ENCODE measurements at places on chromosomes 1 and 21.

GRCh38 chr21:41897700-41898099 is 18.6 kb upstream of the PRDM15 start:
- no peak for DNase-seq

- no peak for DNase-seq
Measured at GRCh38 chr21:31195334-31196015, 148.6 kb downstream of the TIAM1 start.

DNA sequence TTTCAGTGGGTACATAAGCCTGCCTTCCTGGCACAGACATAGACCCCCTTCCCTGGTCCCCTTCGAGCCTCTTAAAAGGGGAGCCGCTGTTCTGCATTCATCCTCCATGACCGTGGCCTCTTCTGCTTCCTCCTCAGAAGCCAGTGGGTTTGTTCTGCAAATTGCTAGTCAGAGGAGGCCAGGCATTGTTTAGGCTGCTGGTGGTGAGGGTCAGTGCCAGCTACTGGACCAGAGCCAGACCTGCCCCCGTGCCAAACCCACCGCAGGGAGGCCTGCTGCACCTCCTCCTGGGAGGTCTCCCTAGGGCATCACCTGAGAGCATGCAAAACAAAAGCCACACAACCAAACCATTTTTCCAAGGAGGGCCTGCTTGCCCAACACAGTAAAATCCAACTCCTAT is 178.4 kb downstream of the MIS18A start:
- DNase-seq = no peak

GRCh38 chr1:204085876-204086275 is 13.0 kb downstream of the SOX13 start:
- no peak for DNase-seq

GRCh38 chr21:45129189-45129923 is 55.0 kb downstream of the ADARB1 start:
- DNase-seq = no peak

GRCh38 chr1:11198257-11198656 is 9.1 kb downstream of the ANGPTL7 start:
- DNase-seq = no peak

DNA sequence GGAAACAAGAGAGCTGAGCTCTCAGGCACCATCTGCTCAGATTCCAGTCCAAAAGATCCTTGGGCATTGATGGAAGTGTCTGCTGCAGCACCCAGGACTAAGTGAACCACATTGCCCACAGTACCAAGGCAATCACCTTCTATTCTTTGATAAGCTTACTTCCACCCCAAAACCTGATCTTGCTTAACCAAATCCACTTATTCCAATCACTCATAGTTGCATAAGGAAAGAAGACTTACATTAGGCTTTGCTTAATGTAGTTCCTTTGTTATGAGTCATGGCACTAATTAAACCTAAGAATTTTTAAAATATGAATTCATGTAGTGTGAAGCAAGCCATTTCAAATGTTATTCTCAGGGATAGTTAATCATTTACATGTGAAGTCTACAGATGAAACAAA is 84.5 kb downstream of the UCHL5 start:
- DNase-seq = no peak

GRCh38 chr1:155123801-155124200 is 3.9 kb upstream of the EFNA1 start:
- DNase-seq = no peak

DNA sequence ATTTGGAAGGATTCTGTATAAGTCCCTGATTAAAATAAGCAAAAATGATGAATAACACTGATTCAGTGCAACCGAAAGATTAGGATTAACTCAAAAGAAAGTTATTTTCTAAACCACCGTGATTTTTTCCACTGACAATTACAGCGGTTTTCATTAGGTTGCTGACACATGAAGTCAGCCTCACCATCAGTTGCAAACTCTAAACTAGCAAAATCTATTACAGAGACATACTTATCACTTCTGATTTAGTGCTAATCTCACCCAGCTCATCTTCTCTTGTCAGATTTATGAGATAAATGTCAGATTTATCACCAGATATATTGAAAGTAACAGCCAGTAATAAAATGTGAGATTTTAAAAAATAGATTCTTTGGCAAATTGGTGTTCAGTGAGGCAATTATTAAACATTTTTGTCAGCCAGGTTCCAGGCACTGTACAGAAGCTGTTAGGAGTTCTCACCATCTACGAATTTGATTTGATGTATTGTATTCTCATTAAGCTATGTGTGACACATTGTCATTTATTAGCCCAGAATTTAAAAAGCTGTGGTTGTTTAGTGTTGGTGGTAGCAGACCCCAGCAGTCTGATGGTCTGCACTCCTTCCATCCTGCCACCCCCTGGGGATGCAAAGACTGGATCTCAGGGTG is 37.3 kb upstream of the LGALS8 start:
- no peak for DNase-seq

- DNase-seq = no peak
Measured at GRCh38 chr1:83692524-83693381, 306.2 kb downstream of the TTLL7 start.

DNA sequence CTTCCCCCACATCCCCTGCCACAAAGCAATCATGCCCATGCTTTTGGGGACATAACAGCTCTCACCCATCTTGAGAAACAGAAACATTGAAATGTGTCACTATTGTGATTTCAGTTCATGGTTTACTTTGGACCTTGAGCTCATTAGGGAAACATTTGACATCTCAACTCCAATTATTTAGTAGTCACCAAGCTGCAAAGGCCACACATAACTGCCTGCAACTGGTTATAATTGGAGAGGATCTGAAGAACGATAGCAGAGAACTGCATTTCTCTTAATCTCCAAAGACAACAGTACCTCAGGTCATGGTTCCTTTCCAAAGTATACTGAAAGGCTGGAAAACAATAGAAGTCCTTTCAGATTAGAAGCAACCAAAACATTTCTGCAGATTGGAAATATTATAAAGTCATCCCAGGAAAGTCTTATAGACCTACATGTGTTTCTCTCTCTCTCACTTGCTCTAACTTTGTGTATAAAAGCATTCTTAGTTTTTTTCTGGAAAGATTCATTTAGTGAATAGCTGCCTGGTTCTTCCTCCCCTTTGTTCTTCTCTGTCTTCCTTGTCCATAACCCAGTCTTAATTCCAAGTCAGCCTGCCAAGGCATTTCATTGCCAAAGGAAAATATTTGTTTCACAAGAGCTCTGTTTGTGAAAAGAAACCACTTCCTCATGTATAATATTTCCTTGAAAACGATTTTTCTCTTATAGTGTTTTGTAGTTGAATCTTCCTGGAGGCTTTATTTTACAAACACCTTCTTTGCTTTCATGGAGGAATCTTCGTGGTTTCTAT is 426.8 kb downstream of the ADGRL2 start:
- no peak for DNase-seq

- no peak for DNase-seq
Measured at GRCh38 chr1:80536461-80536860, 1264.3 kb upstream of the ADGRL2 start.

DNA sequence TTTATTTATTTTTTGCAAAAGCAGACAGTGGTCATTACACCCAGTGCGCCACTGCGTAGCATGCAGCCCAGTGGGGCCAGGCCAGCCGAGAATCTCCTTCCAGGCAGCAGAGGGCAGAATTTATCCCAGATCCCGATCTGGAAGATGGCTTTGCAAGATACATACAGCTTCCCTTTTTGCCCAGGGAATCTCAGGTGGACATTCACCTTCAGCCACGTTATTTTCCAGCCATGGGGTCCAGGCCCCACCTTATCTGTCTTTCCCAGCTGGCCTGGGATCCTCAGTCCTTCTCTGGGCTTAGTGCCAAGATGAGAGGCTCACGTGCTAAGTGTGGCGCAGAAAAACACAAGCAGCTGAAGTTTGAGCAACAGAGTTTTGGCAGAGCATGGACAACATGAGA is 123.6 kb downstream of the AJAP1 start:
- DNase-seq = no peak

DNA sequence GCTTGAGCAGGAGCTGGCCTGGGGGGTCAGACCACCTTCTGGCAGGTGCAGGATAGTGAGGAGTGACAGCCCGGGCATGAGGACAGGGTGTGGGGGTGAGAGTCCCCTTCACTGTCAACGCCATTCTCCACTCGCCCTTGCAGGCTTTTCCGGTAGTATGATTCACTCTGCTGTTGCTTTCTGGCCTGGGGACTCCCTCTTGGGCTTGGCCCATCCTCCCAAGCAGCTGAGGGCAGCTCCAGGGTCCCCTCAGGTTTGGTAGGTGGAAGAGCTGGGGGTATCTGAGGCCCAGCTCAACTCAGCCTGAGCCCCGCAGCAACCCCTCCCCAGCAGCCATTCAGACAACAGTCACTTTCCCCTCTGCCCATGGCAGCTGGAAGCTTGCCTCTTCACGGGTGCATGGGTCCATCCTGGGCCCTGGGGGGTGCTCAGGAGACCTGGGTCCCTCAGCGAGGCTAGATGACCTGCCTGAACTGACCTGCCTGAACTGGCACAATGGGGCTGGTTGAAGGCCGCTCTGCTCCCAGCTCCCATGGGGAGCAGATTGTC is 1.3 kb downstream of the CLDN19 start:
- no peak for DNase-seq

DNA sequence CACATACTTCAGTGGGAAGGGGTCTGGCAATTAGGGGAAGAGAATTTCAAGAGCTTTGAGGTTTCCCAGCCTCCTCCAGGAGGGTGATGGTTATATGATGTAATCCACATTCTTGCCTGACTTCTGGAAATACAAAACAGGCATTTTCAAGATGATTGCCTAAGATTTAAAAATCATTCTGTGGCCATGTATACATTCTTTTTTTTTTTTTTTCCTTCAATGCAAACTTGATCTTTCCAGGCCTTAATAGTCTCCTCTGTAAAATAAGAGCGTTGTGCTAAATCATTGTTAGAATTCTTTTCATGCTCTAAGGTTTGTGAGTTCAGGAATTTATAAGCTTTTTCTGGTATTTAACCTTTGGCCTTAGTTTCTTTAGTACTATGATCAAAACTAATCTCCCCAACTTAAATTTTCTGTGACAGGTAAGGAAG is 192.3 kb upstream of the HMCN1 start:
- DNase-seq = no peak

- DNase-seq = no peak
Measured at GRCh38 chr1:165958306-165958705, 130.9 kb downstream of the UCK2 start.

- DNase-seq = no peak
Measured at GRCh38 chr1:246677842-246678241, 46.4 kb upstream of the SCCPDH start.

GRCh38 chr1:160086456-160086892 is 5.1 kb downstream of the KCNJ9 start:
- DNase-seq = no peak

DNA sequence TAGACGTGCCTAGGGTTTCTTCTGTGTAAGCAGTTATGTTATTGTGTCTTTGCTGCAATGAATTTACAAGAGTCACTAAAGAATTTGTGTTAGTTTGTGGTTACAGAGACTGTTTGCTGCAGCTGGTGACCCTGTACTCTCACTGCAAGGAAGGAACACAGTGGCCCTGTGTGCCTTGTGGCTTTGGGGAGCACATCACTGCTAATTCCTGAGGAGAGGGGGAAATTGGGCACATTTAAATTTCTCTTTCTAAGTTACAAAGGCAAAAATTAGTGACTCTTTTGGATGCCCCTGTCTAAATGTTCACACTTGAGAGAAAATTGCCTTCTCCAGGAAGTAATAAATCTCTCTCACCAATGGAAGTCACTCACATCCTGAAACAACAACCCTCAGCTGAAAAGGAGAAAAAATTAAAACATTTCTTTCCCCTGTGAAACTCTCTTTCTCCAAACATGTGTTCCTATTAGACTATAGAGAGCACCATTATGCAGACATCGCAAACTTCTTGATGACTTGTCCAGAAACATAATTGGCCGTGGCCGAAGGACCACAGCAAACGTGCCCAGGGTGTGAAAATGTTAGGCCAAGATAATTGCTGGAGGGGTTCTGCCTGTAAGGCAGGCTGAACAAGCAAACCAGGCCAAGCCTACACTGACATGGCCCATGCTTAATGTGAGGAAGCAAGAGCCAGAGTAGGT is 32.3 kb upstream of the SPAG17 start:
- DNase-seq = no peak

DNA sequence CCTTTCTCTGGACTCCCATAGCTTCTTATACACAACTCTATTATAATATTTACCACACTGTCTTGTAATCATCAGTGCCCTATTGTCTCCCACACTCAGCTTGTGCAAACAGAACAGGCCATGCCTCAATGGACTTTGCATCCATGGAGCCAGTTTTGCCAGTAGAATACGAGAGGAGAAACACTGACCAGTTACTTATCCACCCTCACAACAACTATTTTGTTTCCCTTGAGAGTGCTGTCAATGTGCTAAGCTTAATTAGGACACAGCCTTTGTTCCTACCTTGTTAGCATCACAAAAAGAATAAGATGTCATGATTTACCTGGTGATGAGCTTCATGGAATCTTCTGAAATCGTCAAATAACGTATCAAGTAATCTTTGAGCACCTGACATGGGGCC is 18.1 kb upstream of the LRRC52 start:
- DNase-seq = no peak

- no peak for DNase-seq
Measured at GRCh38 chr1:163168053-163168452, 34.7 kb downstream of the RGS5 start.

GRCh38 chr21:42975886-42976608 is 1.7 kb downstream of the PKNOX1 start:
- DNase-seq = no peak

- DNase-seq = no peak
Measured at GRCh38 chr1:230836793-230837192, 31.5 kb downstream of the C1orf198 start.

GRCh38 chr1:163834778-163835177 is 513.0 kb downstream of the NUF2 start:
- DNase-seq = no peak

GRCh38 chr1:212315907-212316306 is 30.7 kb downstream of the PPP2R5A start:
- DNase-seq = no peak

- DNase-seq = no peak
Measured at GRCh38 chr21:35906586-35906985, 153.7 kb downstream of the SETD4 start.

DNA sequence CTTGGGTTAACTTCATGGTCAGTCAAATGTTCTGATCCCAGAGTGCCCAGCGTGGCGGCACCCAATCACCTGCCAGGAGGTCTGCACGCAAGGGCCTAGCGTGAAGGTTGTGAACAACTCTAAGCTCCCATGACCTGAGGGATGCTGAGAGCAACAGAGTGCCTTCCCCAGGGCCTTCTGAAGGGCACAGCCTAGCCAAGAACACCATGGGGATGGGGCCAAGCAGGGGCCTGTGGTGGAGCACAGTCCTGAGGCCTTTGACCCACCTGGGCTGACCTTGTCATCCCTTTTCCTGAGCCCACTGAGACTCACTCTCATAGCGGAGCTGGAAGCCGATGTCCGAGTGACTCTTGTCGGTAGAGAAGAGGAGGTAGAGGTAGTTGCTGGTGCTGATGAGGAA is 138.8 kb upstream of the HMGB4 start:
- DNase-seq = no peak
